Activated naive CD4-positive, alpha-beta T cell (primary cell): ENCODE measurements at places on chromosomes 2 and 18.

GRCh38 chr2:81276595-81276994, 972.0 kb upstream of the LRRTM1 start:
- no peak for DNase-seq

GRCh38 chr2:187091664-187092063, 242.7 kb upstream of the ZSWIM2 start:
- no peak for DNase-seq

DNA sequence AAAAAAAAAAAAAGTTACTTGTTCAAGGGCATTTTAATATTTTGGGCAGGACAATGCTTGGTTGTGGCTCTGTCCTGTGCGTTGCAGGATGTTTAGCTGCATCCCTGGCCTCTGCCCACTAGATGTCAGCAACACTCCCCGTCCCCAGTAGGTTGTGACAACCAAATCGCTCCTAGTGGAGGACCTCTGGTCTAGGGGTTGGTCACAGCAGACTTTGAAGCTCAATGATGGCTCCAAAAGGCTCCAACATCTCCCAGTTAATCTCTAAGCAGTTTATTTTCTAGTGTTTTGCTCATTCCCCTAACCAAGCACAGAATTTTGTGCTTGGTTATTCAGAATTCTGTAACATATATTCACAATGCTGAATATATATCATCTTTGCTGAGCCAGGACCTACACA, 67.0 kb downstream of the CHRNA1 start:
- DNase-seq = peak; percentile 50

GRCh38 chr18:40676668-40677067, 1278.4 kb upstream of the PIK3C3 start:
- no peak for DNase-seq

- no peak for DNase-seq
Measured at GRCh38 chr2:221571025-221571550, 1.0 kb downstream of the EPHA4 start.

DNA sequence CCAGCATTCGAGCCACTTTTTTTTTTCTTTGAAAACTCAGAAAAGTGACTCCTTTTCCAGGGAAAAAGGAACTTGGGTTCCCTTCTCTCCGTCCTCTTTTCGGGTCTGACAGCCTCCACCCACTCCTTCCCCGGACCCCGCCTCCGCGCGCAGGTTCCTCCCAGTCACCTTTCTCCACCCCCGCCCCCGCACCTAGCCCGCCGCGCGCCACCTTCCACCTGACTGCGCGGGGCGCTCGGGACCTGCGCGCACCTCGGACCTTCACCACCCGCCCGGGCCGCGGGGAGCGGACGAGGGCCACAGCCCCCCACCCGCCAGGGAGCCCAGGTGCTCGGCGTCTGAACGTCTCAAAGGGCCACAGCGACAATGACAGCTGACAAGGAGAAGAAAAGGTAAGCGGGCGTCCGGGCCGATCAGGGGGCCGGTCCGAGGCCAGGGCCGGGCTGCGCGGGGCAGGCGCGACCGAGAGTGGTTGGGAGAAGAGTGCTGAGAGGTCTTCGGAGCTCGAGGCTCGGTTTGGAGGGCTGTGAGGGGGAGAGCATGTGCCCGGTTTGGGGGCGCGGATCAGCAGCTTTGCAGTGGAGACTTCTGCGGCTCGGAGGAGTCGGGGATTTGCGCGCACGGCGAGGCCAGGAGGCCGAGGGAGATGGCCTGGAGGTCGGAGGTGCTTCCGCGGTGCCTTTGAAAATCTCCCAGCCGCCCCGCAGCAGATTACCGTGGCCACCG, 502 bp downstream of the EPAS1 start:
- DNase-seq = no peak

DNA sequence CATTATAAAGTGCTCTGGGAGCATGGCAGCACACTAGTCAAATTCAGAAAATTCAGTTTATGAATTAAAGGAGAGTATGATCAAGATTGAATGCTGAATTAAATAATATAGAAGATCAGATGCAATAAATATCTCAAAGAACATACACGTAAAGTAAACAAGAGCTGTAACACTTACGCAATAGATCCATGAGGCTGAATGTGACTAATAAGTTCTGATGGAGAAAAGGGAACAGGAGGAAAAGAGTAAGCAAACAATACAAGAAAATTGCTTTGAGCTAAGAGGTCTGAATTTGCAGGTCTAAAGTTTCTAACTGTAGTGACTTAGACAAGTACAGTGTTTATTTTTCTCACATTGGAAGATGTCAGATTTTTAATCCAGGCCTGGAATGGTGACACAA, 646.7 kb upstream of the ZNF804A start:
- DNase-seq = no peak

- DNase-seq = no peak
Measured at GRCh38 chr2:180122874-180123273, 115.8 kb upstream of the CWC22 start.

- DNase-seq = no peak
Measured at GRCh38 chr18:11110509-11110908, 38.9 kb downstream of the PIEZO2 start.

DNA sequence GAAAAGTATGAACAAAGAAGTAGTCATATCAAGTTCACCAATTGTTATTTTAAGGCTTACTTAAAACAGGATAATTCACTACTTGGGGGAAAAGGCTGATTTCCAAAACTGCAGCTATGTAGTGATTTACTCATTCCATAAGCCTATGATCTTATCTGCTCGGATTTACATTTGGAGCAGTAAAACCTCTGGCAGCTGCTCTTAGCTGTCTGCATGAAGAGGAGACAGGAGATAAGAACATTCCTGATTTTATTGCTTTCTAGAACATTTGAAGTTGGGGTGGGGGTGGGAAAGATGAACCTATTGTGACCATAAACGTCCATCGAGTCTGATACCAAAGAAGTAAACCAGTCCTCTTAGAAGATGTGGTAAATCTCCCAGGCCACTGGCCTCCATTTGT, 120.9 kb downstream of the MMADHC start:
- no peak for DNase-seq

GRCh38 chr2:120820953-120821279, 85.2 kb downstream of the GLI2 start:
- no peak for DNase-seq

DNA sequence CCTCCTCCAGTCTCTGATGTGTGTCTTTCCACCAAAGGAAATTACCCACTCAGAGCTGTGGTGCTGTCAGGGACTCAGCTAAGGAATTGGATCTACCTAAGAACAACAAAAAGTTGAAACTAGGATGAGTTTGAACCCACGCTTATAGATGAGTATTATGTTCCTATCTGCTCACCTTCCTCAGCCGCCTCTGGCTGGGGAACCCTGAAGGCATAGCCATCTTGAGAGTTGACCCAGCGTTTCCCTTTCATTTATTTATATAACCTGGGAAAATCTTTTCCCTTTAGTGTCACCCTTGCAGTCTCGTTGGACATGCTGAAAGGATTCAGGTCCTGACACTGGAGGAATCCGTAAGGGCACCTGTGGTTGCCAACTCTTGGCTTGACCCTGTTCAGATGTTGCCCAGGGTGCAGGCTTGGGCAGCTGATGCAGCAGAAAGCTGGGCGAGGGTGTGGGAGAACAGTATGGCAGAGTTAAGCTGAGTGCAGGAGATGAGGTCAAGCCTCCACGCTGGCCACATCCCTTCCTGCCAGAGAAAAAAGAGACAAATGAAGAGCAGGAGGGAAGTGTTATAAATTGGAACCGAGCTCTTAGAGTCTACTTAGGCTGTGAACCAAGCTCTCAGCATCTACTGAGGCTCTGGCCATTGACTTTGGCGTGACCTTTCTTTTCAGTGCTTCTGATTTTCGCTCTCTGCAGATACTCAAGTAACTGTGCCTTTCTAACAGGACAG, 1.9 kb downstream of the CDH20 start:
- no peak for DNase-seq
